ENCODE measurements at places on chromosomes 4 and X.
A peak's percentile ranks its signal among the peaks of the same experiment; 100 is the strongest.

GRCh38 chr4:89752932-89753598 is 83.9 kb downstream of the SNCA start:
- DNase-seq, result no peak

- DNase-seq, result no peak
Observed at GRCh38 chr4:6606465-6607235, 31.7 kb downstream of the MAN2B2 start.

GRCh38 chrX:40012039-40012867 is 85.5 kb downstream of the BCOR start:
- peak; percentile 41 for DNase-seq

GRCh38 chr4:141730805-141731204 is 94.4 kb downstream of the IL15 start:
- no peak for DNase-seq

DNA sequence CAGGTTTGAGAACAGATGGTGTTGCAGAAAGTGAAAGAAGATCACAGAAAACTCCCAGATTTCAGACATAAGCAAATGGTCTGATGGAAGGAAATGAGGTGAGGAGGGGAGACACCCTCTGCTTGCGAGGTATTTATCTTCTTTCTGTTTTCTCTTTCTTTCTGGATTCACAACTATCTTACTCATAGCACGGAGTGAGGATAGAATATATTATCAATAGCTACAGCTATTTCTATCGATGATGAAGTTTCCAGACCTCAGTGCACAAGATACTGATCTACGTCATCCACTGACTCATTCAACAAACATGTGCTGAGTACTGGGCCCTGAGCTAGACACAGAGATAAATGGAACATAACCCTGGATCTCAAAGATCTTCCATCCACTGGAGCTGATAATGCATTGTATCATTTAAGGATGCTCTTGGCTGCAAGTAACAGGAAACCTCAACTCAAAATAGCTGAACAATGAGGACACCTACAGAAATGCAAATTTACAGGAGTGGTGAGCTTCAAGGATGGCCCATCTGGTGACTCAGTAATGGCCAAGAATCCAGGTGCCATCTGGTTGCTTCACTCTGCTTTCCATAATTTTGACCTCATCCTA is 21.2 kb downstream of the SLC2A9 start:
- DNase-seq, result no peak

DNA sequence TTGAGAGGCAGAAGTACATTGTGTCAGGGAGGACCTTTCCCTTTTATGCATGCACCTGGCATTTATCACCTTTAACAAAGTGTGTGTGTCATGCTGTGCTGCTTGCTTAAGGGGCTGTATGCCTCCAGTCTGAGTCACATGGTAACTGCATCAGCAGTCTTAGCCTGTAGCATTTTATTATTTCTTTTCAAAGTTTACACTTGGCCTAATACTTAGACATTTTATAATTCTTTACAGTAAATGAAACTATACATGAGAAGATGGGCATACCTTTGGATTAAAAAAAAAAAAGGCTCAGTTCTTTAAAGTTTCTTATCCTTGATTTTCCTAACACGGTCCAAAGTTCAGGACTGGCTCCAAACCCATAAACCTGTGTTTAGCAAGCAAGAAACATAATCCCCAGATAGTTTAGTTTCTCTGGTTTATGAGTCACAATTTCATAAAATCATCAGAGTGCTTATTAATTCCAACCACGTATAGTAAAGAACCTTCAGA is 14.6 kb downstream of the NPNT start:
- DNase-seq, result no peak

GRCh38 chr4:20643631-20644030 is 56.6 kb upstream of the PACRGL start:
- no peak for DNase-seq

- DNase-seq, result no peak
Observed at GRCh38 chr4:183132865-183133264, 33.8 kb downstream of the WWC2 start.

GRCh38 chr4:139655116-139655515 is 10.5 kb upstream of the MGST2 start:
- no peak for DNase-seq

GRCh38 chr4:169115897-169116254 is 105.8 kb upstream of the CBR4 start:
- no peak for DNase-seq

- DNase-seq, result no peak
Observed at GRCh38 chr4:180598281-180598680, 1644.9 kb upstream of the TENM3 start.

DNA sequence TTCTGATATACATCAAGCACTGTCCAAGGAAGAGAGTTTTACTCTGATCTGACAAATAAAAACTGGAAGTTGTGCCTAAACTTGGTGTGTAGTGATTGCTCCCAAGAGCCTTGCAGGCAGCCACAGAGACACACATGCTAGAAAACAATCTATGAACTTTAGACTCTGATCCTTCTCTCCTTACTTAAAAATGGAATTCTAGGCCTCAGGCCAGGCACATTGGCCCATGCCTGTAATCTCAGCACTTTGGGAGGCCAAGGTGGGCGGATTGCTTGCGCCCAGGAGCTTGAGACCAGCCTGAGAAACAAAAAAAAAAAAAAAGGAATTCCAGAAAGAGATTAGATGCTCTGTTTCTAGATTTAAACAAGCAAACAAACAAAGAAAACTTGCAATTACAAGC is 45.6 kb upstream of the S100G start:
- no peak for DNase-seq

DNA sequence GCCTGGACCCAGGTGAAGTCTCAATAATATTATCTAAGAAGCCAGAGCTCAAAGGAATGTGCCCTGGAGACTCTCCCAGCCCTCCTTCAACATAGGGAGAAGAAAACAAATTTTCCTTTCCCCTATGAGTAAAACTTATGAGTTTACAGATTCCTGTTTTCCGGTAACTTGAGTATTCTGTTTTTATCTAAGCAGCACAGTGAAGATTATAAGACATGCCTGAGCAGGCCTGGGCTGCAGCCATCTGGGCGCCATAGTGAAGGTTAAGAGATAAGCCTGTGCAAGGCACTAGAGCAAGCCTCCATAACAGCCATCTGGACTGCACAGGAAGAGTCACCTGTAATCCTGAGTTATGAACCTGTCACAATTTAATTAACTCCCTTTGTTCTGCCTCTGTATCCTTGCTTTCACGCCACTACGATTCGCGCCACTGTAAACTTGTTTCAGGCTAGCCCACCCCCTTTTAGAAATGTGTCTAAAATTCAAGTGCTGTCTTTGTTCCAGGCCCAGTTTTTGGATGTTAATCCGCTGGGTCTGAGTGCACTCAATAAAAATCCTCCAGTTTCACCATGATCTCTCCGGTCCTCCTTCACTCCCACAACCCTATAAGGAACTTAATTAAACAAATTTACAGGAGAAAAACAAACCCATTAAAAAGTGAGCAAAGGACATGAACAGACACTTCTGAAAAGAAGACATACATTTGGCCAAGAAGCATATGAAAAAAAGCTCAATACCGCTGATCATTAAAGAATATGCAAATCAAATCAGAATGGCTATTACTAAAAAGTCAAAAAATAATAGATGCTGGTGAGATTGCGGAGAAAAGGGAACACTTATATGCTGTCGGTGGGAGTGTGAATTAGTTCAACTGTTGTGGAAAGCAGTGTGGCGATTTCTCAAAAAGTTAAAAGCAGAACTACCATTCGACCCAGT is 189.5 kb downstream of the APBB2 start:
- no peak for DNase-seq

- peak; percentile 73 for DNase-seq
Observed at GRCh38 chr4:184825896-184826690, at the start of gene ACSL1. ACSL1 (minus strand) TSS chr4:184825968; CDS start chr4:184803514, 22,454 bp downstream.

DNA sequence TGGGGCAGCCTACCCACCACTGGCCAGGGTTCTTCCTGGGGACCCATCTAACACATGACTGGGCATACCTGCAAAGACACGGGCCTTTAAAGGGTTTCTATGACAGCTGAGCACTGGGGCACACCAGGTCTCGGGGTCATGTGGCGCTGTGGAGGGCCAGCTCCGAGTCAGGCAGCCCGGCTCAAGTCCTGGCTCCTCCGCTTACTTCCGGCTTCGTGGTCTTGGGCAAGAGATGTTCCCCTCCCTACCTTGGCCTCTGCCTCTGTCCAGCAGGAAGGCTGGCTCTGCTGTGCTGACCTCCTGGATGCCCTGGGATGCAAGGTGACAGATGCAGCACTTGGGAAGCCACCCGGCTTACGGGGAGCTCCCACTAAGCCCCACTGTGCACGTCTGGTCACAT is 37.6 kb downstream of the HTRA3 start:
- no peak for DNase-seq

DNA sequence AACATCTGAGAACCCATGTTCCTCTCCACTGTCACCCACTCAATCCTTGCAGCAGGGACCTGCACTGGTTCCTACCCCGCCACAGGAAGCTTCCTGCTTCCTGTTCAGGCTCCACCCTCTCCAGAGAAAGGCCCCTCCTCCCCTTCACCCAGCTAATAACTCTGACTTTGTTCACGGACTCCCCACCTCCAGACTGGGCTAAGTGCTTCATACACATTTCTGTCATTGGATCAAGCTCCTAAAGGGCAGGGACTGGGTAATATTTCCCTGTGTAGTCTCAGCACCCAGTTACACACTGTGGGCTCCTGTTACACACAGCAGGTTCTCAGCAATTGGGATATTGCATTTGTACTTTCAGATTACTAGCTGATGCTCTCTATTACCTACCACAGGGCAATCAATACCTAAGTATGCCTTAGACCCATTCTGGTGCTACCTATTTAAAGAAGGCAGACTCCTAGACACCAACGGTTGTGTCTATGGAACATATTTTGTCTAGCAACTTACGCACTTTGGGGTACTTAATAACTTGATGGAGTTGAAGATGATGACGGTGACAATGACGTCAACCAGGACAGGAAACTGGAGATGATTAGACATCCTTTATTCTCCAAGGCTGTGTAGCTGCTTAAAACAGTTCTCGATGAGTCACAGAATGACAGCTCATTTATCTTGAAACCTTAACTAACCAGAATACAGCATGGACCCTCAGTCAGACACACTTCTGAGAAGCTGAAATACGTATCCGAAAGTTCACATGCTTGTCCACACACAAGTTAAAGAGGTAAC is 58.1 kb downstream of the MAML3 start:
- no peak for DNase-seq

DNA sequence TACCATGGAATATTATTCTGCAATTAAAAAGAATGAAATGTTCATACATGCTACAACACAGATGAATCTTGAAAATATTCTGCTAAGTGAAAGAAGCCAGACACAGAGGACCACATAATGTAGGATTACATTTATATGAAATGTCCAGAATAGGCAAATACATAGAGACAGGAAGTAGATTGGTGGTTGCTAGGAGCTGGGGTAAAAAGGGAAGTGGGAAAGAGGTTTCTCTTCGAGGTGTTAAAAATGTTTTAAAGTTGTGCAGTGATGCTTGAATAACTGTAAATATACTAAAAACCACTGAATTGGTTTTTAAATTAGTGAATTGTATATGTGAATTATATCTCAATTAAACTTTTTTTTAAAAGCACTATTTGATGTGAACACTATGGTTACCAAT is 3.6 kb upstream of the NXT2 start:
- no peak for DNase-seq

DNA sequence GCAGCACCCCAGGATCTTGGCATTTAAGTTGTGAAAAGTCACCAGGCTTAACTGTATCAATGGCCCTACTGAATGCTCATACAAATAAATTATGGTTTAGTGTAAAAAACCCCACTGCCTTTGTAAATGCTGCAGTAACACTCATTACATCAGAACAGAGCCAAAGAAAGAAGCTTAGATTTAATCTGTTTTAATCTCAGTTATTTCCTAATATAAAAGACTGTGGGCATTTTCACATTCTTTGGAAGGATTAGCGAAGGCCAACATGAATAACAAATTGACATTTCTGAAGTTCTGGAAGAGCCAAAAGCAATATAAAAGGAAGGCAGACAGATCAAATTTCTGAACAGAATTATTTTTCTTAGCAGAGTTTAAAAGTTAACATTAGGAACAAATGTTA is 140.0 kb upstream of the HCCS start:
- peak; percentile 44 for DNase-seq

DNA sequence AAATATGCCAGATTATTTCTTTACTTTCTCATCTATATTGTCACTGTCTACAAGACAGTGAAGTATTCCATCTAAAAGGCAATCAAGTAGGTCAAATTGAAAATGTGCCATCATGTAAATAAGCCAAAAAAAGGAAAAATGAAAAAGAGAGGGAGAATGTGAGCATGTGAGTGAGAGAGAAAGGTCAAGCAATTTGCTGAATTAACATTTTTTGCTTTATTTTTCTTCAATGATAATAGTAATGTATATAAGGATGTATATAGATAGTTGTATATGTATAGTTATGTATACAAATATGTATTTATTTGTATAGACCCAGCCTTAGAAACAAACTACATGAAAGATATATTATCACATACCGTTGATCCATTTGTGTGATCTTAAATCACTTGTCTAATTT is 11.5 kb downstream of the CXCL8 start:
- DNase-seq, result no peak

DNA sequence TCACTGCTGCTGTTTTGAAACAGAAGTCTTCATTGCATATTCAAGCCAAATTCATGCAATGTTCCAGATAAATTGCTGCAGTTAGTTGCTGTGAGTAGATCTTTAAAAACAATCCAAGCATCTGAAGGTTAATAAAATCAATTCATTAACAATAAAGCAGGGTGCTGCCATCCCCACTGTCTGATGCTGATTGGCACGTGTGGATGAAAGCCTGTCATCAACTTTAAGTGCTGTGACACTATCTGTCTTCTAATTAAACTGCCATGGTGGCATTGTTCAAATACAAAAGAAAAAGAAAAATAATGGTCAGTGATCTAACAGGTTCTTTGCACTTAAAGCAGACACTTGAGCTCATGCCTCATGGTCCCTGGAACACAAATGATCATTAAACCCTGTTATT is 63.0 kb upstream of the MND1 start:
- DNase-seq, result no peak

GRCh38 chr4:112361181-112361791 is 64.1 kb downstream of the ALPK1 start:
- DNase-seq, result no peak

- DNase-seq, result no peak
Observed at GRCh38 chr4:7864685-7865084, 75.0 kb downstream of the AFAP1 start.

GRCh38 chr4:172207258-172207657 is 394.1 kb downstream of the GALNTL6 start:
- no peak for DNase-seq

- no peak for DNase-seq
Observed at GRCh38 chr4:133014473-133015135, 134.5 kb upstream of the PCDH10 start.

GRCh38 chr4:186940476-186940875 is 216.8 kb upstream of the FAT1 start:
- DNase-seq, result no peak

Data from T47D (cell line).